ENCODE measurements at places on chromosomes 1 and 21. TPM values are rescaled to one million over a fixed set of nuclear protein-coding genes. Genes with fewer than 3 reads are reported as not detected.

The PLA2G2A gene
- total RNA-seq: not detected

The NMNAT2 gene
- not detected for total RNA-seq

The SPATA1 gene
- total RNA-seq: not detected

The HSD3B2 gene
- total RNA-seq: not detected

The SLC19A2 gene
- total RNA-seq: 2.3 TPM

The STYXL2 gene
- not detected for total RNA-seq

The OR6K3 gene
- not detected for total RNA-seq
